ENCODE measurements at places on chromosomes 6 and 20. TPM values are rescaled to one million over a fixed set of nuclear protein-coding genes. Genes with fewer than 3 reads are reported as not detected.

The ADGRF1 gene
- total RNA-seq = not detected

DNA sequence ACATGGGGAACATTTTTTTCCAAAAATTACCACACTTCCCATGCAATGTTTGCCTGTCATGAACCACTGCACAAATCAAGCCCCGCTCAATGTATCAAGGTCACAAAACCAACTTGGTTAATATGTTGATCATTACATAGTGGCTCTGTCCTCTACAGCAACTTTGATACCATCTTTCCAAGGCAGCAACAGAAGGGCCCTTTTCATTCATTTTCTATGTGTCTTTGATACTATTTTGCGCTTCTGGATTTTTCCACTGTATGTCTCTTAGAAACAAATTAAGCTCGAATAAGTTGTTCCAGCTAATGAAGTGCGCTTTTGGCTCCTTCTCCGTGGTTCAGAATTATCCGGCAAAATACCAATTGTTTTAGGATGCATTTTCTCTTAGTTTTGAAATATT, 1.5 kb downstream of the ZHX3 start:
- DNase-seq = no peak

DNA sequence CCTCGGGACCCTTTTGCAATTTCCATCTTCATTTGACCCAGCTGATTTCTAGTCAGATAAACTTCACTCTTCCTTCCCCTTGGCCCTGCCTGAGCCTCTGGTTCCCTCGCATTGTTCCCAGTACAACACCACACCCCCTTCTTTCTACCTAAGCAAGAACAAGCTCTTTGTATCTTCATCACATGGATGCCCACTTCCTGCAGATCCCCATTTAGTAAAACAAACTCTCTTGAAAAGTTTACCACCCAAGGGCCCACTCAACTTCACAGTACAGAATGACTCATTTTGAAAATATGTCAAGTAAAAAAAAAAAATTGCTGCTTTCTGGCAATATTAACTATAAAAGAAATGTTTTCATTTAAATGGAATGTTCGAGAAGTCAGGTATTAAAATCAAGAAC, 5.2 kb downstream of the FAXC start:
- no peak for DNase-seq

DNA sequence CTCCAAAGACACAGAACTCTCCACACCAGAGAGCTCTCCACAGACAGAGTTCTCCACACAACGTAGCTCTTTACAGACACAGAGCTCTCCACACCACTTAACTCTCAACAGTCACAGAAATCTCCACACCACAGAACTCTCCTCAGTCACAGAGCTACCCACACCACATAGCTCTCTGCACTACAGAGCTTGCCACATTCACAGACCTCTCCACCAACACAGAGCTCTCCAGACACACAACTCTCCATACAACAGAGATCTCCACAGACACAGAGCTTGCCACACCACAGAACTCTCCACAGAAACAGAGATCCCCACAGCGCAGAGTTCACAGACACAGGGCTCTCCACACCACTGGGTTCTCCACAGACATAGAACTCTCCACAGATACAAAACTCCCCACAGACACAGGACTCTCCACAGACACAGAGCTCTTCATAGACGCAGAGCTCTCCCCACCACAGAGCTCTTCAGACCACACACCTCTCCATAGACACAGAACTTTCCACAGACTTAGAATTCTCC, 52.5 kb downstream of the ERMARD start:
- no peak for DNase-seq

DNA sequence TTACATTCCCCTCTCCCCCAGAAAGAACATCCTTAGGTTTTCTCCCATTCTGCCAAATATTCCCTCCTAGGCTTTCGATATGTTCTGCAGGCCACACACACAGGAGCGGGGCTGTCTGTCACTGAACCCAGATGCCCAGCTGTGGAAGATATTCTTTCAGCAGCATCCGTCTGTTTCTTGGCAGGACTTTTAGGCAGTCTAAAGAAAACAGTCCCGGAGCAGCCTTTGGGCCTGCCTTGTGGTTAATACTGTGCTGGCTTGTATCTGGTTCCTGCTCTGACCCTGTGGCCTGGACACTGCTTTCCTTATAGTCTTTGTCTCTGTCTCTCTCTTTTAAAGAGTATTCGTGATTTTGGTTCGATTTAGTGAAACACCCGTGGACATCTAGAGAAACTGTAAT, 94.6 kb upstream of the SUPT3H start:
- peak; percentile 21 for DNase-seq

- DNase-seq = no peak
Observed at GRCh38 chr6:33373960-33374910, 17.4 kb upstream of the KIFC1 start.

GRCh38 chr20:859751-860231, 26.3 kb downstream of the FAM110A start:
- DNase-seq = no peak

GRCh38 chr6:158868890-158869825, 50.0 kb upstream of the EZR start:
- no peak for DNase-seq

GRCh38 chr6:80215063-80215462, 108.6 kb downstream of the BCKDHB start:
- DNase-seq = no peak

DNA sequence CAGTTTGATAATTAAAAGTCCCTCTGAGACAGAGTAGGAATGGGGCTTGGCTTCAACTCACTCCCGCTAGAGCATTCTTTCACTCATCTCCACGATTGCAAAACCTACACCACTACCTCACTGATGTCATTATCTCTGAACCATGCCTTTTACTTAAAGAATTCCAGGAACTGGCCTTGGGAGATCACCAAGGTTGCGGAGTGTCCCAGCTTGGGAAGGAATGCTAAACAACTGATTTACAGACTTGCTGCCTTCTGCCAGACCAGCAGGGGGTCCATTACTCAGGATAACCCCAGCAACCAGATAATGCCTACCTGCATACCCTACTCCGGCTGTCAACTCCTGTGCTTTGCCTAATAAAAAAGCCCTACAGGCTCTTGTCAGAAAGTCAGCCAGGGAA, 102.2 kb upstream of the RALGAPA2 start:
- no peak for DNase-seq

Measured in gastrocnemius medialis (tissue), 4 donors.